ENCODE measurements at places on chromosomes 2 and 18.

DNA sequence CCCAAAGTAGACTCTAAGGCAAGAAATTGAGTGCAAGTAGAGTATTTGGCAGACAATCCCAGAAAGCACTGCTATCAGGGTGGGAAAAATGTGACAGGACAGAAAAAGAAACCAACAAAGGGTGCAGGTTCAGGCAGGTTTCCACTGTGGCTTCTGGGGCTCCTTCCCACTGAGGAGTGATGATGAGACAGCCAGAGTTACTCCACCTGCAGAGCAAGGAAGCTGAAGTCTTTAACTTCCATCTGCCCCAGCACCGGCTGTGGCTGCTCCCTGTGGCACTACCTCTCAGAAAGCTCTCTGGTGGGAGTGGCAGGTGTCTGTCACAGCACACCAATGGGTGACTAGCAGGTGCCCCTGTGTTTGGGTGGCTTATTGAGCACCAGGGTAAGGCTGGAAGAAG, 37.6 kb upstream of the ACKR3 start:
- no peak for DNase-seq

DNA sequence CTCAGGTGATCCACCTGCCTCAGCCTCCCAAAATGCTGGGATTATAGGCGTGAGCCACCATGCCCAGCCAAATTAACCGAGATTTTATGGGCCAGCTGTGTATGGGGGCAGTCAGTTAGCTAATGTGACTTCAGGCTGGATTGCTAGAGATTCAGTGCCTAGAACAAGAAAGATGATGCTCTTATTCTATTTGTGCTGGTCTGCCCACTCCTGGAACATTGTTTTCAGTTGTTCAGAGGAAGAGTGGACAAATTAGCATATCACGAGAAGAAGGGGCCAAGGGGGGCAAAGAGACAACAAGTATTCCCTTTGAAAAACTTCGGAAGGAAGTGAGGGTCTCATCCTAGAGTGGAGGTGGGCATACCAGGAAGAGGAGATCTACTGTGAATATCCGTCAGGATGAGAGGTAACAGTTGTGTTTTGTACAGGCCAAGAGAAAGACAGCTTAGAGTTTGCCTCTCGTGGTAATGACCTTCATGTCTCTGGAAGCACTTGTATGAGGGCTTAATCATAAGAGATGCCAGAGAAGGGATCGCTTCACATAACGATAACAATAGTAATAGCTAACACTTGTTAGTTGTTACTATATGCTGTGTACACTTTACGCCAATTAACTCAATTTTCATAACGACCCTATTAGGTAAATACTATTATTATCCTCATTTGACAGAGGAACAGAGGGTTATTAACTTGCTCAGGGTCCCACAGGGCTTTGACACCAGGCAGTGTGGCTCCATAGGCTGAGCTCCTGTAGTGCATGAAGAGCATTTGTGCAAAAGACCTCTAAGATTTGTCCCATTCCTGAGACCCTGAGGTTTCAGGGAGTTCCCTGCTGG, 138.3 kb downstream of the DDX1 start:
- no peak for DNase-seq

DNA sequence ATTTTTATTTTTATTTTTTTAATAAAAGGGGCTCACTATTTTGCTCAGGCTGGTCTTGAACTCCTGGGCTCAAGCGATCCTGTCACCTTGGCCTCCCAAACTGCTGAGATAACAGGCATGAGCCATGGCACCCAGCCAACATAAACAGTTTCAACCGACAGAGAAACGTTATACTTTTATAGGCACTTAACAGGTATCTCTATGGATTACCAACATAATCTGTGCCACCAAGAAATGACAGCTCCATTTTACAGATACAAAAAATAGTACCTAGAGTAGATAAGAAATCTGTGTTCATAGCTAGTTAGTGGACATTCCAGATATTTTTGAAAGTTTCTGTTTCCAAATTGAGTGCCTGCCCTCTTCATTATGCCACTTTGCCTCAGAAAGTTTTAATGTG, 1316.7 kb downstream of the LRP1B start:
- peak; percentile 12 for DNase-seq

GRCh38 chr2:24084386-24085199, at the start of gene TP53I3:
TSS of gene TP53I3 (minus strand) at chr2:24084834. CDS start at chr2:24084326, 508 bp downstream.
- peak; percentile 92 for DNase-seq

DNA sequence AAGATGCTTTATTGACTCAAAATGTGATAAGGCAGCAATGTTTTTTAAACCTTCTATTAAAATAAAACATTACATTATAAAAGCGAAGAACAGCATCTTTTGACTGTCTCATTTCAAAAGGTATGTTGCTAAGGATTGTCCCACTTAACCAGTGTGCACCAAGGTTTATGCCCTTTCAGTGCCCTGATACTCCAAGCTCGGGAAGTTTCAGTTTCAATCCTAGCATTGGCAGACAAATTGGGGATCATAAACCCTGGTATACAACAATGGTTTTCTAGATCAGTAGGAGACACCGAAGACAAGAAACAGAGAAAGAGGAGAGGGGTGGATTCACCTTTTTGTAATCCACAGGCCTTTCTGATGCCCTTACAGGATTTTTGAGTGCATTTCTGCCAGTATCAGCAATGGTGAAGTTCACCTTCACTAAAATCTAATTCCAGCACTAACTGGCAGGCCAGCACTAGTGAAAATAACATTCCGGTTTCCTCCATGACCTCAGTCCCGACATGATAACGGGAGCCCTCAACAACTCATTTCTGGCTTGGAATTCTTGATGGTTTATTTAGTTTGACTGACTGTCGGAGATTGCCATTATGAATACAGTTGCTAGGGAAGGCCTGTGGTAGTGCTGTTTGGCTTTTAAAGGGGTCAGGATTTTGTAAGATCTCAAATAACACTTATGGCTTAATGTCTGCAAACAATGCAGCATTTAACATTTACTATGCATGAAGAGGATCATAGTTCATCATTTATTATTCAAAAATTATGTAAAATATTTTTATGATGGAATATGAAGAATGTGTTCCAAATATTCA, 33.3 kb upstream of the FIGN start:
- DNase-seq, result no peak

GRCh38 chr18:37673671-37674070, 108.1 kb upstream of the CELF4 start:
- DNase-seq, result no peak

- no peak for DNase-seq
Observed at GRCh38 chr2:118121101-118121500, 32.8 kb downstream of the INSIG2 start.

- peak; percentile 16 for DNase-seq
Observed at GRCh38 chr2:121650315-121650930, 1.2 kb upstream of the CLASP1 start.

GRCh38 chr2:134639265-134639664, 79.5 kb downstream of the TMEM163 start:
- DNase-seq, result no peak

GRCh38 chr2:38470115-38470514, 93.0 kb upstream of the ATL2 start:
- no peak for DNase-seq

DNA sequence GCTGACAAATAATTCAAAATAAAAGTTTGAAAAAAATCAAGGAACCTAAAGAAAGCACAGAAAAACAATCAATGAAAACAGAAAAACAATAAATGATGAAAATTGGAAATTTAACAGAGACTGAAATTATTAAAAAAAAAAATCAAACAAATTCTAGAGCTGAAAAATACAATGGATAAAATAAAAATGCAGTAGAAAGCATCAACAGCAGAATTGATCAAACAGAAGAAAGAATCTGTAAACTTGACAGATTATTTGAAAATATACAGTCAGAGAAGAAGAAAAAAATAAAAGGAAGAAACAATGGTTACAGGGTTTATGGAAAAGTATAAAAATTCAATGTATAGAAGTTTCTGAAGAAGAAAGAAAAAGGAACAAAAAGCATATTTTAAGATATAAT, 16.2 kb downstream of the SERPINB4 start:
- no peak for DNase-seq

GRCh38 chr2:229921101-229921891, 513 bp downstream of the TRIP12 start:
- DNase-seq, result peak; percentile 42

- no peak for DNase-seq
Observed at GRCh38 chr18:63579616-63580015, 7.5 kb upstream of the SERPINB13 start.

- DNase-seq, result no peak
Observed at GRCh38 chr2:38959938-38960608, 70.4 kb downstream of the ARHGEF33 start.

GRCh38 chr18:59358414-59358711, 702 bp downstream of the LMAN1 start:
- DNase-seq, result peak; percentile 46

GRCh38 chr18:54713386-54713785, 114.9 kb upstream of the RAB27B start:
- no peak for DNase-seq

- no peak for DNase-seq
Observed at GRCh38 chr2:241496904-241497877, 11.2 kb downstream of the STK25 start.

- no peak for DNase-seq
Observed at GRCh38 chr2:60708630-60709320, 47.3 kb upstream of the PAPOLG start.

DNA sequence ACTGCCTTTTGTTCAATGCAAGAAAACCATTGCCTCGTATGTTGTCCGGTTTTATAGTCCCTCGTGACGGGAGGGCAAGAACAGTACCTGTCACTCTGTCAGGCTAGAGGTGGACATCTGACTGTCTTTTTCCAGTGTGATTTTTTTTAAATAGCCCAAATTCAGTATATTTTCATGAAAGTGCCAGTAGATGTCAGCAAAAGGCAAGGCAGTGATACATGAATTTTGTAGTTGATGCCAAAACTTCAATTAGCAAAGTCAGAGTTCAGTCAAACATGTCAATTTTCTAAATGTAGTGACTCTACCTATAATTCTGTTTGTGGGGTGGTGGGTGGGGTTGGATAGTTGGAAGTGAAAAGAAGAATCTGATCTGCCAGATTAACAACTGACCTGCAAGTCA, 296.0 kb upstream of the MC4R start:
- no peak for DNase-seq

DNA sequence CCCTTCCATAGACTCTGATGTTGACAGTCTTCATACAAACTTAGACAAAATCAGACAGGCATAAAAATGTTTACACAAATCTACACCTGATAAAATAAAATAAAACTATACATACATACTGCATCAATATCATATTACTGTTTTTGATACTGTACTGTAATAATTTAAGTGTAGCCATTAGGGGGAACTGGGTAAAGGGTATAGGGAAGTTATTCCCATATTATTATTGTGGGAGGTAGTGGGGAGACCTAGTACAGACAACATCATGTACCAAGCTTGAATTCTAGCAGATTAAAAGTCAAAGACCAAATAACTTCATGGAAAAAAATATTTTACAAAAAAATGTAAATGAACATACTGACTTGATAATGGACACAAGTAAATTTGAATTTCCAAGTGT, 43.3 kb downstream of the PUM2 start:
- DNase-seq, result no peak

DNA sequence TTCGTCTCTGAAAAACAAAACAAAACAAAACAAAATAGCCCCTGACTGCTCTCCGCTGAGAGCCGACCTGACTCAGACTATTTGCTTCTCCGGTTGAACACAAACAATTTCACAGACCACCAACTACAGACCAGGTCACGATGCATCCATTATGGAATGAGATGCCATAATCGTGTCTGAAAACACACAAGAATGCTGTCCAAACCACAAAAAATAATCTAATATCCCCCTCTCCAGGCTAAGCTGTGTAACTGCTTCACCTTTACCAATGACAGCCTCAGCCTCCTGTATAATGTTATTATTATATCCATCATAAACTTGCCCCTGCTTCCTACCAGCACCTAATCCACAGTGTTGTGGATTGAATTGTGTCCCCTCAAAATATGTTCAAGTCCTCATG, 114.7 kb downstream of the DNAH6 start:
- peak; percentile 60 for DNase-seq

DNA sequence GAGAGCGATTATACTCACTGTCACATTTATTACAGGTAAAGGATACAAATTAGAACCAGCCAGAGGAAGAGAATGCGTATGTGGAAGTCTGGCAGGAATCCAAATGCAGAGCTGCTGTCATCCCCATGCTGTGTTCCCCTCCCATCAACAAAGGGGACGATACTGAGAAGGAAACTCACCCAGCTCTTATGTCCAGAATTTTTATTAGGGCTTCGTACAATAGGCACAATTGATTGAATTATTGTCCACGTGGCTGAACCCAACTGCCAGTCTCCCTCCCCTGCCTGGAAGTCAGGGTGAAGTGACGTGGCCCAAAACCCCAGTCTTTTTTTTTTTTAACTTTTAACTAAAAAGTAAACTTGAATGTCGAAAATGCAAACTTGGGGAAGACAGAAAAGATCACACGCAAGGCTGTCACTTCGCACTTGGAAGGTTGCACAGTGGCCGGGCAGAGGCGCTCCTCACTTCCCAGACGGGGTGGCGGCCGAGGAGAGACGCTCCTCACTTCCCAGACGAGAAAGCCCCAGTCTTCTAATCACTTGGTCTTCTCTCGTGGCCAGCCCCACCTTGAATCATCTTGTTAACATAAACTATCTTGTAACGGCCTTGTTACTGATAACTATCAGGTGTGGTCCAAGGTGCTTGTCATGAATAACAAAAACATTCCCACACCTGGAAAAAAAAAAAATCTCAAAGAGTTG, 40.0 kb upstream of the ITSN2 start:
- DNase-seq, result no peak

- no peak for DNase-seq
Observed at GRCh38 chr2:62604336-62604735, 98.3 kb upstream of the TMEM17 start.

DNA sequence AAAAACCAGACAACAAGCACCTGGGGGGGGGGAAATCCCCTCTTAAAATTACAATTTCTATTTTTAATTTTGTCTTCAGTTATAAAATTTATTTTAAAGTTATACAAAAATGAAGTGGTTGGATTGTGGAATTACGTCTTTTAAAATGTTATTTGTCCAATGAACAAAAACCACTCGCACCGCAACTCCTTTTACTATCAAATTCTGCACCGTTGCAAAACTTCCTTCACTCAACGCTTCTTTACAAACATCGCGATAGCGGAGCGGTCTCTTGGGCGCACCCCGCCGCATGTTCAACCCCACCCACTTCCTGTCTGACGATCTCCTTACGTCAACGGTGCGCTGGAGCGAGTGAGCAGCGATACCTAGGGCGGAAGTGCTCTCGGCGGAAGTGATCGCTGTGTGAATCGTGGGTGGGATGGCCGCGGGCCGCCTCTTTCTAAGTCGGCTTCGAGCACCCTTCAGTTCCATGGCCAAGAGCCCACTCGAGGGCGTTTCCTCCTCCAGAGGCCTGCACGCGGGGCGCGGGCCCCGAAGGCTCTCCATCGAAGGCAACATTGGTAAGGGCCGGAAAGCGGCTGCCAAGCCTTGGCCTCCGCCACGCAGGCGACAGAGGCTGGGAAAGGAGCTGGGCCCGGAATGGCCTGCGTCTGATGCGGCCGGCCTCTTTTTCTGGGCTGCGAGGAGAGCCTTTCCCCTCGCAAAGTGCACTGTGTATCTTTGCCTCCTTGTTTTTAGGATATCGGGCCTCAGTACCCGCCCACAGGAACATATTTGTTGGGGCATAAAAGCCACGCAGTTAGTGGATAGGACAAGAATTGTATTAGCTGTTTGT, at the start of gene DGUOK:
DGUOK (plus strand) TSS at position 388 of the 835 bp plus-strand sequence; CDS start at position 419, 31 bp downstream.
- DNase-seq, result peak; percentile 96
